ENCODE measurements at places on chromosomes 5 and 9. TPM values are rescaled to one million over a fixed set of nuclear protein-coding genes. Genes with fewer than 3 reads are reported as not detected.

GRCh38 chr9:130262771-130263170 is 2.8 kb upstream of the HMCN2 start:
- no peak for DNase-seq

DNA sequence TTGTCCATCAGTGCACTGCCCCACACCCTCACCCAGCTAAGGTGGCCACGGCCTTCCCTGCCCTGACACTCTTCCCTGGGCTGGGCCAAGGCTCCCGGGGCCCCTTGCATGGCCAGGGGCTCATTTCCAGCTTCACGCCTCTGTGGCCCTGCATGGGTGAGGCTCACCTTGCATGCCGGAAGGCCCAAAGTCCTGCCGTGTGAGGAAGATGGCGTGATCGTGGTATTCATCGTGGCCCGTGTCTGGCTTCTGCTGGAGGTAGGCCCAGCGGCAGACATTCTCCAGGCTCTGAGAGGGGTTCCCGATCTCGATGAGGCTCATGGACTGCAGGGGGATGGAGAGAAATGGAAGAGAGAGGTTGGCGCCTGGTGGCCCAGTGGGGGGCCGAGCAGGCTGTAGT is 98.4 kb downstream of the ZNF354C start:
- no peak for DNase-seq

DNA sequence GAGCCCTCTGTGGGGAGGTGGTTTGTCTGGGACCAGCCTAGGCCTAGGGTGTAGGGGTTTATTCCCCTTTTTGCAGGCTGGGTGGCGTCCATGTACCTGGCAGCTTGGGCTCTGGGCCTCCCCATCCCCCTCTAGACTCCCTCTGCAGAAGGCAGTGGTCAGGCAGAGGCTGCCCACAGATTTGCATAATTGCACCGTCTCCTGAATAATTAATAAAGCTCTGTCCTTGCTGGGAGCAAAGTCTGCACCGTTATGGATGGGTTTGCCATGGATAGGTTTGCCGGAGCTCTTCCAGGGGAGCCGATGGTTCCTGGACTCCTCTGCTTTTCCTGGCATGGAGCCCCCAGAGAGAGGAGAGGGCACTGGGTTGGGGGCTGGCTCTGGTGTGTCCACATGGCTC is 60.4 kb downstream of the DAB2IP start:
- no peak for DNase-seq

The GFI1B gene
- polyA plus RNA-seq = 0.63 TPM

GRCh38 chr9:112348257-112349007 is 15.0 kb upstream of the PTBP3 start:
- peak; percentile 87 for DNase-seq

Measured in muscle of leg (tissue), 16 donors.